ENCODE measurements at places on chromosomes 2 and 18.

DNA sequence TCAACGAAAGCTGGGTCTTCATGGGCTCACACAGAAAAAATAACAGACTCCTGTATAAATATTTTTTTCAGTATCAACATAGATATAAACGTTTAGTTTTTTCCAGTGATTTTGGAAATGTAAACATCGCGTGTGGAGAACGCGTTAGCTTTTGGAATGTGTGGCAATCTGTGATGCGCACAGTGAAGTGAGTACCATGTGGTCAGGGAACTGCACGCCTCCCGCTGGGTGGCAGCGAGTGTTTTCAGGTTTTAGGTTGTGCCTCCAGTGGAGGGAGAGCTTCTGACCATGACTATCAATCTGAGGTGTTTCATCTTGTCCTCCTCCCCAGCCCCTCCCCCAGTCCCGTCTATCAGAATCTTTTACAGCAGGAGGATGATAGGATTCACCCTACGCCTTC, 127.8 kb downstream of the ARHGAP28 start:
- no peaks in the 10 kb centered on the region for H3K27me3 ChIP-seq
- H3K4me3 ChIP-seq = no peak overlapping the region
- DNase-seq = no peak
- H3K4me1 ChIP-seq = no peaks in the 10 kb centered on the region
- no peaks in the 10 kb centered on the region for H3K36me3 ChIP-seq

- peaks cover 39% of the 10 kb centered on the region for H3K4me1 ChIP-seq
- peaks cover 24% of the 10 kb centered on the region for H3K36me3 ChIP-seq
- no peaks in the 10 kb centered on the region for H3K27me3 ChIP-seq
- H3K27ac ChIP-seq = peak overlapping the region; percentile 81
- H3K4me3 ChIP-seq = no peak overlapping the region
- DNase-seq = no peak
Measured at GRCh38 chr2:230790981-230791380, 73.8 kb upstream of the ITM2C start.

- no peak overlapping the region for H3K4me3 ChIP-seq
- H3K27me3 ChIP-seq = no peaks in the 10 kb centered on the region
- DNase-seq = no peak
- H3K27ac ChIP-seq = no peak overlapping the region
- peaks cover 9% of the 10 kb centered on the region for H3K4me1 ChIP-seq
Measured at GRCh38 chr18:44778788-44779187, 98.1 kb downstream of the SETBP1 start.

DNA sequence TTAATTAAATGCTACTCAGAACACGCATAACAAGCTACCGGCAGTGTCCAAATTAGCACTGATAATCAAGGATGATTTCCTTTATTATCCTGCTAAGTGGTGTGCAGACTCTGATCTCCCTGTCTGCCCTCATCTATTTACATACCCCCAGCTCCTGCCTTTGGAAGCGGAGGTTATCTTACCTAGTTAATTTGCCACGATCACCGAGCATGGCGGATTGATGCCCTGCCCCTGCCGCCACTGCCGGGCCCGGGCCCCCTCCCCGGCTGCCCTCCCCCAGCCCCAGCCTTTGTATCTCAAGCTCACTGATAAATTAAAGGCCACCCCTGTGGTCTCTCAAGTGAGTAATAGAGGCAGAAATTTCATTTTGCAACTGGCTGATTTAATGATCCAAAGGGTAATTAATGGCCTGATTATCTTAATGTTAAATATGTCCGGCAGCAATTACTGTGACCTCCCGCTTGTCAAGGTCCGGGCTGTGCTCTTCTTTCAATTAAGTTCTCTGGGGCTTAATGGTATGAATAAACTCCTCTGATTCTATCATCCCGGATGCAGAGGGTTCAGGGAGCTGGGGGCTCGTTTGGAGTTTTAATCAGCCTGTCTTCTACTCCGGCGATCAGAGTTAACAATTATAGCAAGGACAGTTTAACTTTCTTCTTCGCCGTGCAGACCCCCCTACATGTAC, 113.4 kb downstream of the GBX2 start:
- H3K27ac ChIP-seq = no peak overlapping the region
- H3K4me1 ChIP-seq = peaks cover 6% of the 10 kb centered on the region
- DNase-seq = no peak
- H3K27me3 ChIP-seq = no peaks in the 10 kb centered on the region
- H3K4me3 ChIP-seq = no peak overlapping the region

DNA sequence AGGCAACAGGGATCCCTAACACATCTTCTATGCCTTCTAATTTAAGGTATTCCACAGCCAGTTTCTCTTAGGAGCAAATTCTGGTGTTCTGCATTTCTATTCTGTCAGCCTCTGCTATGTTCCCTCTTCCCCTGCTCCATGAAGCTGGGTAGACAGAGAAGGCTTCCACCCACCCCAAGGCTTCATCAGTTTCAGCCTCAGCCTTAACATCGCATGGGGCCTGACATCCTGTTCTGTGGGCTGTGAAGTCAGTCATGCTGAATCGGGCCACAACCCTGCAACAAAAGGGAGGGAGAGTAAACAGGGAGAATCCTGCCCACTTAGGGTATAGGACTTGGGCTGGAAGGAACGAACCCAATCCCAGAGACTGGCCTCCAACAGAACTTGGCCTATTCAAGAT, 70.6 kb upstream of the PPM1B start:
- H3K27me3 ChIP-seq = no peaks in the 10 kb centered on the region
- H3K36me3 ChIP-seq = no peaks in the 10 kb centered on the region
- peaks cover 4% of the 10 kb centered on the region for H3K4me1 ChIP-seq
- no peak for DNase-seq
- H3K4me3 ChIP-seq = no peak overlapping the region
- H3K27ac ChIP-seq = no peak overlapping the region

- no peaks in the 10 kb centered on the region for H3K4me1 ChIP-seq
- no peak overlapping the region for H3K27ac ChIP-seq
- DNase-seq = no peak
- no peaks in the 10 kb centered on the region for H3K36me3 ChIP-seq
Measured at GRCh38 chr18:28469946-28470345, 293.0 kb upstream of the CDH2 start.

DNA sequence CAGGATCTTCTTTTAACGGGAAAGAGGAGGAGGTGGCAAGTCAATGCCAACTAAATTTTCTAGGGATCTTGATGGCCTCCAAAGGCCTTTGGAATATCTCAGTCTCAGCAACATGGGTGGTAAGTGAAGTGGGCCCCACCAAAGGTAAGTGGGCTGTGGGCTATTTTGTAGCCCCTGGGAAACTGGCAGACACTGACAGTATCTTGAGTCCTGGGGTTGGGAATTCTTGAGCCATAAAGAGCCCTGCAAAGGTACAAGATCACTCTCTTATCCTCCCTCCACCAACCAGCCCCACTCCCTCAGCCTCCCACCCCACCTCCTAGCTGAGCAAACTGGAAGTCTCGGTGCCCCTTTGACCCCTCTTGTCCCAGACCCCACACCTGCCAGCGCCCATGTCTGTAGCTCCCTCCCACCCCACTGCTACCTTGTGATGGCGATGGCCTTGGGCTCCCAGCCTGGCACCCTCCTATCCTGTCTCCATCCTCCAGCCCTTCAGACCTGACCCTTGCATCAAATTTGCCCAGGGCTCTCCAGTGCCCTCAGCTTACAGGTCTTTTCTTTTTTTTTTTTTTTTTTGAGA, 8.5 kb downstream of the ATP6V1B1 start:
- DNase-seq = no peak
- no peak overlapping the region for H3K27ac ChIP-seq
- peaks cover 82% of the 10 kb centered on the region for H3K27me3 ChIP-seq
- peaks cover 3% of the 10 kb centered on the region for H3K36me3 ChIP-seq
- peaks cover 18% of the 10 kb centered on the region for H3K4me1 ChIP-seq
- no peak overlapping the region for H3K4me3 ChIP-seq

DNA sequence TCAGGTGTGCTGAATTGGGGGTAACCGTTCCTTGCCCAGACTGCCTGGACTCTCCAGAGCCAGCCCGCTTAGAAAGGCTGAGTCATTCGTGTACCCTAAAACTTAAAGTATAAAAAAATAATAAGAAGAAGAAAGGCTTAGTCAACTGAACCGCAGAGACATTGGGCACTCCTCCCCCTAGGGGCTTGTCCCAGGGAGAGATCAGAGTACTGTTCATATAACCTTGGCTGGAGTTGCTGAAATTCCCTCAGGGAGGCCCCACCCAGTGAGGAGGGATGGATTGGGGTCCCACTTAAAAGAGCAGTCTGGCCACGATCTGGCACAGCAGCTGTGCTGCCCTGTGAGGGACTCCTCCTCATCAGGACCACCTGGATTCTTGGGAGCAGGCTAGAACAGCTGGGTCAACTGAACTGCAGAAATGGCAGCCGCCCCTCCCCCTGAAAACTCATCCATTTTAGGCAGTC, 37.2 kb downstream of the ANKRD12 start:
- DNase-seq = no peak
- peak overlapping the region; percentile 75 for H3K27ac ChIP-seq
- peak overlapping the region; percentile 43 for H3K4me3 ChIP-seq
- H3K27me3 ChIP-seq = no peaks in the 10 kb centered on the region
- H3K4me1 ChIP-seq = peaks cover 75% of the 10 kb centered on the region

GRCh38 chr18:35689728-35690127, 108.2 kb downstream of the GALNT1 start:
- H3K36me3 ChIP-seq = peaks cover 8% of the 10 kb centered on the region
- H3K27me3 ChIP-seq = no peaks in the 10 kb centered on the region
- no peak overlapping the region for H3K27ac ChIP-seq
- H3K4me3 ChIP-seq = no peak overlapping the region
- no peaks in the 10 kb centered on the region for H3K4me1 ChIP-seq

DNA sequence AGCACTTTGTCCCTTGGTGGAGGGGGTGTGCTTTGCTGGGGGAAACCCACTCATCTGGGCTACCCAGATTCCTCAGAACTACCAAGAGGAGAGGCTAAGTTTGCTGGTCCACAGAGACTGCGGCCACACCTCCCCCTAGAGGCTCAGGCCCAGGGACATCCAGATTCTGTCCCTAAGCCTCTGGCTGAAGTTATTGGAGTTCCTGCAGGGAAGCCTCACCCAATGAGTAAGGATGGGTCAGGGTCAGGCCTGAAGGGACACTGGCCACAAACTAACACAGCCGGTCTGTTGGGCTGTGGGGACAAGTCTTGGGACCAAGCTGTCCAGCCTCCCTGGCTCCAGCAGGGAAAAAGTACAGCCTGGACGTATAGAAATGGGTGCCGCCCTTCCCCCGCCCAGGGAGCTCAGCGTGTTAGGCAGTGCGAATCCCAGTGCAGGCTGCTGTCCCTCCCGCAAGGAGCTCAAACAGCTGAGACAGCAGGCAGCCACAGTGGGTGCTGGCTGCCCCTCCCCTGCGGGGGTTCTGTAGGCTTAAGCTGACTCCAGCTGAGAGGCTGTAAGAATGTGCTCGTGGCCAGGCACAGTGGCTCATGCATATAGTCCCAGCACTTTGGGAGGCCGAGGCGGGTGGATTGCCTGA, 86.9 kb upstream of the ARL5A start:
- no peaks in the 10 kb centered on the region for H3K4me1 ChIP-seq
- no peak for DNase-seq
- no peak overlapping the region for H3K4me3 ChIP-seq
- H3K27ac ChIP-seq = no peak overlapping the region

- H3K36me3 ChIP-seq = no peaks in the 10 kb centered on the region
- no peak for DNase-seq
- no peak overlapping the region for H3K4me3 ChIP-seq
- peaks cover 43% of the 10 kb centered on the region for H3K27me3 ChIP-seq
- H3K27ac ChIP-seq = no peak overlapping the region
- no peaks in the 10 kb centered on the region for H3K4me1 ChIP-seq
Measured at GRCh38 chr2:234919711-234920110, 32.1 kb upstream of the SH3BP4 start.

DNA sequence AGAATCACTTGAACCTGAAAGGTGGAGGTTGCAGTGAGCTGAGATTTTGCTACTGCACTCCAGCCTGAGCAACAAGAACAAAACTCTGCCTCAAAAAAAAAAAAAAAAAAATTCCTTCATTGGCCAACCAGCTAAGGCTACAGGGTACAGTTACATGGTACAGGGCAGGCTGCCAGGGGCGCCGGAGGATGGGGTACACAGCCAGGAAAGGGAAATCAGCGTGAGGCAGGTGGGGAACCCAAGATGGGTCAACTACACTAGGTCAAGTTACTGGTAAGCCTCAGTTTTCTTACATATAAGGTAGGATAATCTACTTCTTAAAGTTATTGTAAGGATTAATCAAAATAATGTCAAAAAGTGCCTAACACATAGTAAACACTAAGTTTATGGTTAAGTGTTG, 142.6 kb upstream of the MSH6 start:
- no peak overlapping the region for H3K4me3 ChIP-seq
- H3K27me3 ChIP-seq = peaks cover 16% of the 10 kb centered on the region
- H3K36me3 ChIP-seq = no peaks in the 10 kb centered on the region
- no peaks in the 10 kb centered on the region for H3K4me1 ChIP-seq
- no peak for DNase-seq

DNA sequence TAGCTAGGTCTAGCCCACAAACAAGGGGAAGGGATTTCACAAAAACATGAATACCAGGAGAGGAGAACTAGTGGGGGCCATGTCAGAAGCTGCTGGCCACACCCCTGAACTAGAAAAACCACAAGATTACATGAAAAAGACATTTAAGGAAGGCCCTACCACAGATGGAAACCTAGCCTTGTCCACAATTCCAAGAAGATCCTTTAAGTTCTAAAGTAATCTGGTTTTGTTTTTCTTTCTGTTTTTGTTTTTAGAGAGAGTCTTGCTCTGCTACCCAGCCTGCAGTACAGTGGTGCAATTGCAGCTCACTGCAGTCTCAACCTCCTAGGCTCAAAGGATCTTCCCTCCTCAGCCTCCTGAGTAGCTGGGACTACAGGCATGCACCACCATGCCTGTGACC, 34.2 kb upstream of the CAB39 start:
- H3K27ac ChIP-seq = peak overlapping the region; percentile 42
- no peak for DNase-seq
- H3K27me3 ChIP-seq = no peaks in the 10 kb centered on the region
- H3K4me3 ChIP-seq = no peak overlapping the region
- H3K36me3 ChIP-seq = no peaks in the 10 kb centered on the region

DNA sequence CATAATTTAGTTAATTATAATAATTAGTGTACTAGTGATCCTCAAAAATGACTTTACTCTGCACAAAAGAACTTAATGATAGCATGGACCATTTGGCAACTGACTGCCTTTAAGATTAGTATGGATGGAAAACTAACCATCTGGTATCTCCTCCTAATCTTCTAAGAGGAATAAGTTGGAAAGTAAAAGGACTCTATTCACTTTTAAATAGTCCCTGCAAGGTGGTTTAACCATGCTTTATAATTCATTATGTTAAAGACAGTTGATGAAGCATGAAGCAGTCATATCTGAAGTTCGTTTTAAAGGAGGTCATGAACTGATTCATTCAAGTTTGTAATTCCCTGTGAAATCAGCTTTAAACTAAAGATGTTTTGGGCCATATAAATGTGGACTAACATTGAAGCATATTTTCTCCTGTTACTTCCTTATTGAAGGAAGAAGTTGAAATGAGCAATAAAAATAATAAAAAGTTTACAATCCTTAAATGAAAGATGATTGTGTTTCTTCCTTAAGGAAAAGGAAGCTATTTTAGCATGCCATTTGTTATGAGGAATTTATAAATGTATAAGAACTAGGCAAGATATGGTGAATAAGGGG, 446.0 kb downstream of the XIRP2 start:
- H3K27ac ChIP-seq = no peak overlapping the region
- H3K4me3 ChIP-seq = no peak overlapping the region
- no peaks in the 10 kb centered on the region for H3K27me3 ChIP-seq
